ENCODE measurements at places on chromosomes 5 and 9. TPM values are rescaled to one million over a fixed set of nuclear protein-coding genes. Genes with fewer than 3 reads are reported as not detected.
A peak's percentile ranks its signal among the peaks of the same experiment; 100 is the strongest.

Gene TLN1
- 314 TPM for total RNA-seq

Gene PCDHGA12
- total RNA-seq = 5.7 TPM

Gene ANKRD34B
- 2.8 TPM for total RNA-seq

Gene SMIM33
- total RNA-seq = not detected

Gene CDH9
- total RNA-seq = not detected

Gene TEX48
- total RNA-seq = not detected

DNA sequence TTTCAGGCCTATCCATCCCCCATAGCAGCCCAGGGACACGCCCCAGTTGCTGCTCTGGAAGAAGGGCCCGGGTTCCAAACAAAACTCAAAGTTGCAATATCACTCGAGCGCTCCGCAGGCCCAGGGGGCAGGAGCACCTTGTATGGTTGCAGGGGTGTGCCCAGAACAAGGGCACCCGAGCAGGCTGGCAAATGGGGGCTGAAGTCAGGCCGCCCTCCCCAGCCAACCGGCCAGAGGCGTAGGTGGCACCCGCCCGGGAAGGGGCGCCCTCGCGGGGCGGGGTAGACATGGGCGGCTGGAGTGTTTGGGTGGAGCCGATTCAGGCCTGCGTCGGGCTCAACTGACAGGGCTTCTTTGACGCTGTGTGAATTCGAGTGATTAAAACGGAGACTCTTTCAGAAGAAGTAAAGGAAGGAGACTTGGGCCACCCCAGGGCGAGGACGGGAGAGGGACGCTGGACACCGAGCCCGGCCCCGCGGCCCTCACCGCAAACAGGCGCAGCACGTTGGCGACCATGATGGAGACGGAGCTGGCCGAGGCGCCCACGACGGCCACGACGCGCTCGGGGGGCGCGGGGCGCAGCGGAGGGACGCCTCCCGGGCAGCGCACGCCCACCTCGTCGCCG, 1.1 kb downstream of the GRM6 start:
- H3K4me3 ChIP-seq = no peak overlapping the region
- H3K27ac ChIP-seq = no peak overlapping the region
- no peaks in the 10 kb centered on the region for H3K4me1 ChIP-seq
- H3K36me3 ChIP-seq = no peaks in the 10 kb centered on the region

- no peaks in the 10 kb centered on the region for H3K36me3 ChIP-seq
- DNase-seq = no peak
- H3K4me3 ChIP-seq = no peak overlapping the region
- H3K27ac ChIP-seq = no peak overlapping the region
Measured at GRCh38 chr5:134420343-134420742, 8.7 kb upstream of the CDKN2AIPNL start.

DNA sequence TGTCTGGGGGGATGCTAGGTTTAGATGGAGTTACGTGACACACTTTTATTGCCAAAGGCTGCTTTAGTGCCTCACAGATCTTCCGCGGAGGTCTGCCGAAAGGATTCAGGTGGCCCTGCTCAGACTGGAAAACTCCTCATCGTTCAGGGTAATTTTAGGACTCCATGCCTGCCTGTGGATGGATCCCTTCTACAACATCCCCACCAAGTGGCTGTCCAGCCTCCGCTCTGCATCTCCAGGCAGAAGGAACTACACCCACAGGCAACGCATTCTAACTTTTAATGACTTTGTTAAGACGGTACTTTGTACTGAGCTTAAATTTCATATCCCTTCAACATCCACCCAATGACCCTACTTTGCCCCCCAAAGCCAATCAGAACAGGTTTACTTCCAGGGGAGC, 29.4 kb downstream of the ATPSCKMT start:
- no peaks in the 10 kb centered on the region for H3K4me1 ChIP-seq
- peaks cover 20% of the 10 kb centered on the region for H3K36me3 ChIP-seq
- DNase-seq = no peak
- H3K4me3 ChIP-seq = no peak overlapping the region
- H3K27me3 ChIP-seq = no peaks in the 10 kb centered on the region

- no peak overlapping the region for H3K4me3 ChIP-seq
- no peaks in the 10 kb centered on the region for H3K4me1 ChIP-seq
- no peaks in the 10 kb centered on the region for H3K36me3 ChIP-seq
Measured at GRCh38 chr5:8807636-8808035, 738.2 kb downstream of the SEMA5A start.

- no peak overlapping the region for H3K4me3 ChIP-seq
- peaks cover 46% of the 10 kb centered on the region for H3K4me1 ChIP-seq
- no peak for DNase-seq
- no peaks in the 10 kb centered on the region for H3K27me3 ChIP-seq
- no peaks in the 10 kb centered on the region for H3K36me3 ChIP-seq
Measured at GRCh38 chr5:148840531-148840930, 14.1 kb downstream of the ADRB2 start.

DNA sequence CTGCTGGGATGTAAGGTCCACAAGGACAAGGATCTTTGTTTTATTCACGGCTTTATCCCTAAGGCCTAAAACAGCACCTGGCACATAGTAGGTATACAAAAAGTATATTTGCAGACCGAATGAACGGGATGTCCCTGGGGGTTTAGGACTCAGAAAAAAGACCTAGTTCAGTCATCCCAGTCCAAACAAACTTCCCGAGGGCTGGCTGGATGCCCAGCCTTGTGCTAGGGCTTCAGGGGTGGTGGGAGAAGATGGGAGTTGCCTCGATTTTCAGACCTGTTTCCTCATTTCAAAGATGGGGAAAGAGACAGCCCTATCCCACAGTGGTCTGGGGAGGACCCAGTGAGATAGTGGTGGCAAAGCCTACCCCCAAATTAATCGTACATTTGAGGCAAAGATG, 3.0 kb upstream of the PROB1 start:
- peaks cover 9% of the 10 kb centered on the region for H3K4me1 ChIP-seq
- no peak overlapping the region for H3K27ac ChIP-seq
- H3K4me3 ChIP-seq = no peak overlapping the region
- no peak for DNase-seq
- no peaks in the 10 kb centered on the region for H3K36me3 ChIP-seq
- peaks cover 16% of the 10 kb centered on the region for H3K27me3 ChIP-seq

GRCh38 chr9:114461468-114461867, 43.8 kb downstream of the WHRN start:
- no peak for DNase-seq
- no peak overlapping the region for H3K27ac ChIP-seq
- H3K4me3 ChIP-seq = no peak overlapping the region

DNA sequence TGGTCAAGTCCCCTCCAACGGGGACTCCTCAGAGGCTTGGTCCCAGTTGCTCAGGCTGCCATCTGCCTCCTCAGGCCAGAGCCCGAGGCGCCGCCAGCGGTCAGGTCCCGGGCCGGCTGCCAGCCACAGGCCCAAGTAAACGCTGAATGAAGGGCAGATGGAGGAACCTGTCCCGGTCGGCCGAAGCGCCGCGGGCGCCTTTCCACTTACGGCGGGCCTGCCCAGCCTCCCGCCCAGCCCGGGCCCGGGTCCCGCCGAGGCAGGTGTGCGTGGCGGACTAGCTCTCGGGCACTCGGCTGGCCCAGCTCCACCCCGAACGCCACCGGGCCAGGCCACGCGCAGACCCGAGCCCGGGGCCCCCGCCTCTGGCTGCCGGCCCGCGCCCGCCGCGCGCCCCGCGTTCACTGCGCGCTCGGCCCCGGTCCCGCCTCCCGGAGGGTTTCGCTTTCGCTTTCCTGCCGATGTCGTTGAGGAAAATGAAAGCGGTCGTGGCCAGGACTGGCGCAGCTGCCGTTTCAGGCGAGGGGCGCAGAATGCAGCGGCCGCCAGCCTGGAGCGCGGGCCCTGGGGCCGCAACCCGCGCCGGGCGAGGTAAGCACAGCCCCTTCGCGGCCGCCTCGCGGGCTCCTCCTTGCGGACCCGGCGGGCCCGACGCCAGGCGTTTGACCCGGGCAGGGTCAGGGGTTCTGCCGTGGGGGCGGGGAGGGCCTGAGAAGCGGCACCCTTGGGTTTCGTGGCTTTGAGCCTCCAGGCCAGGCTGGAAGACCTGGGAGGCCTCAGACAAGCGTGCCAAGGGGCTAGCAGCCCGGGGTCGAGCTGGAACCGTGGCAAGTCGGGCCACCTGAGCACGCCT, 41.2 kb downstream of the SLC22A5 start:
- peaks cover 58% of the 10 kb centered on the region for H3K4me1 ChIP-seq
- DNase-seq = peak; percentile 82
- H3K4me3 ChIP-seq = peak overlapping the region; percentile 68
- H3K27me3 ChIP-seq = no peaks in the 10 kb centered on the region
- H3K27ac ChIP-seq = peak overlapping the region; percentile 99
- H3K36me3 ChIP-seq = no peaks in the 10 kb centered on the region
